ENCODE measurements at places on chromosomes 13 and 19.

GRCh38 chr13:76929320-76929719 is 19.0 kb upstream of the ACOD1 start:
- DNase-seq = no peak

GRCh38 chr13:57438072-57438471 is 193.5 kb upstream of the PCDH17 start:
- no peak for DNase-seq

GRCh38 chr13:66106246-66106645 is 1123.9 kb downstream of the PCDH9 start:
- DNase-seq = no peak

GRCh38 chr19:19062454-19063182 is 1.2 kb upstream of the SLC25A42 start:
- DNase-seq = no peak

- DNase-seq = no peak
Observed at GRCh38 chr13:65470781-65471180, 1759.4 kb downstream of the PCDH9 start.

DNA sequence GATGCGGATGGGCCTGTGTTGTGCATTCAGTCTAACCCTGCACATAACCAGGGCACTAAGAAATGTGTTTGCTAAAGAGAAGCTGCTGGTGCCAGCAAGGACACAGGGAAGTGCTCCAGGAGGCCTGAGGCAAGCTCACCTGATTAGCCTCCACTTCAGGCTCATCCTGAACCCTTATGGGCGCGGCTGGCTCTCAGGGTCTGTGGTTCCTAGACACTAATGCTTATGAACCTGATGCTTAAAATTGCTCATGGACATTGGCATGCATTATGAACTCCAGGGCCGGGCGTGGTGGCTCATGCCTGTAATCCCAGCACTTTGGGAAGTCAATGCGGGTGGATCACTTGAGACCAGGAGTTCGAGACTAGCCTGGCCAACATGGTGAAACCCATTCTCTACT is 34.3 kb downstream of the SERP2 start:
- no peak for DNase-seq

DNA sequence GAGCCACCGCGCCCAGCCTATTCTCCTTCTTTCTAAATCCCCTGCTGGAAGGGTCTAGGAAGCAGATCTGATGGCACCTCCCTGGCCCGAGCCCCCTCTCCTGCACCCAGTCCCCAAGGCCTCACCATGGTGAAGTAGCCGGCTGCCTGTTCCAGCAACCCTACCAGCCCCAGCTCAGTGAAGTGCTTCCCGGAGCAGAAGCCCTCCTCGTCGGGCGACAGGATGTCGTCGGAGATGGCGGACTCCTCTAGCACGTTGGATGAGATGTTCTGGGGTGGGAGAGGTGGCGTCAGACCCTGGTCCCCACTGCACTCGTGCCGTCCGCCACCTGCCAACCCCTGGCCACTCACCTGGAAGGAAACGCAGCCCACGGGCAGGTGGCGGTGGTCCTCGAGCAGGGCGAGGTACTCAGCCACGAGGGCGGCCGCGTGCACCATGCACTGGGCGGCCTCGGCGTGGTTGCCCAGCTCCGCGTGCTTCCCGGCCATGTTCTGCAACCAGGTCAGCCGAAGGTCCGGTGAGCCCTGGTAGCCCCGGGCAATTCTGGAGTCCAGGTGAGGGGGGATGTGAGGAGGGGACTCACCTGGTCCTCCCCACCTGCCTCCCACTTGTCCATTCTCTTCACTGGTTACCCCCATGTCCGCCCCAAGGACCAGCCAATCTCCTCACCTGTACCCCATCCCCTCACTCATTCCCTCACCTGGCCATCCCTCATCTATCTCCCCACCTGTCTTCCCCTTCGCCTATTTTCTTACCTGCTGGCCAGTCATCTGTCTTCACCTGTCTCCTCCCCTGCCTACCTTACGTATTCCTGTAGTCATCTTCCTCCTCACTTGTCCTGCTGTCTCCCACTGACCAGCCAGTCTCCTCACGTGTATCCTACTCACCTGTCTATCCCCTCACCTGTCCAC is 11.5 kb upstream of the KANK2 start:
- DNase-seq = no peak

- no peak for DNase-seq
Observed at GRCh38 chr13:36601186-36601585, 72.6 kb upstream of the SERTM1 start.

DNA sequence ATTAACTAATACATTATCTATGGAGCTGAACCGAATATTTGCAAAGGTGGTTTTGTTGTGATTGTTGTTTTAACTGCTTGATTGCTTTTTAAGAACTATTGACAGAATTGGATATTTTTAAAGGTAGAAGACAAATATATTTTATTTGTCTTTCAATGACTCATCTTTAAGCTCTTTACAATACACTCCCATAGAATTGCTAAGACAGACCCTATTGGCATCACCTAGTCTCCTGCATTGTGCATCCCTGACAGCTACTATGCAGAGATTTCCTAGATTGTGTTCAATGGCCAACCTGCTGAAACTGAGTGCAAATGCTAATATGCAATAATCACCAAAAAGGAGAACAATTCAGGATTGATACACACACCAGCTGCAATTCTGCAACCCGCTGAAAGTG is 19.7 kb upstream of the SCEL start:
- DNase-seq = no peak

GRCh38 chr13:32911506-32911905 is 104.7 kb upstream of the KL start:
- peak; percentile 9 for DNase-seq

- DNase-seq = peak; percentile 40
Observed at GRCh38 chr13:99384468-99384867, 77.3 kb upstream of the GPR183 start.

- DNase-seq = no peak
Observed at GRCh38 chr13:20305587-20305986, 73.5 kb upstream of the GJB6 start.

DNA sequence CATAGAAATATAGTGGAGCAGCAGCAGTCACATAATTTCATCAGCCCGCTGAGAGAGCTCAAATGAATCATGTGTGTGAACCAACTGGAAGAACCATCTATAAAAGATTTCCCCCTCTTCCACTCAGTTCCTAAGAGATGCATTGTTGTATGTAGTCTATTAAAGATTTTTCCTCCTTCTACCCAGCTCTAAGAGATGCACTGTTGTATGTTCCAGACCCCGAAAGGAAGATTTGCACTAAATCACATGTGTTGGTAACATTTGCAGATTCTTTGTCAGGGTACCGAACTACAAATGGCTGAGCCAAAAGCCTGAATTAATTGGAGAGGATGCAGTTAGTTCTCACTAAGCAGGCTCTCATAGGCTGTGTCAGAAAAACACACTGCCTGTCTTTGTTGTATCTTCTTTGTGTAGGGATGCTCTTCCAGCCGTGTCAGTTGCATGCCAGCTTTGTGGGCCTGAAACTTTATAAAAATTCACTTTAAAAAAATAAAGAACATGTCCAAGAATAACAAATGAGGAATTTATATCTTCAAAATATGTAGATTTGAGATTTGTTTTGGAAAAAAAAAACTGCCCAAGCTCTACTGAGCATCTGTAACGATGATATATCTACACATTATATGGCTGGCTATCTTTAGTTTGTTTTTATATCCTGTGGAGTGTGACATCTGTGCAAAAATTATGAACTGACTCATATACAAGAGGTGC is 223.1 kb downstream of the MZT1 start:
- no peak for DNase-seq

GRCh38 chr13:61778531-61778930 is 362.9 kb upstream of the PCDH20 start:
- DNase-seq = no peak

DNA sequence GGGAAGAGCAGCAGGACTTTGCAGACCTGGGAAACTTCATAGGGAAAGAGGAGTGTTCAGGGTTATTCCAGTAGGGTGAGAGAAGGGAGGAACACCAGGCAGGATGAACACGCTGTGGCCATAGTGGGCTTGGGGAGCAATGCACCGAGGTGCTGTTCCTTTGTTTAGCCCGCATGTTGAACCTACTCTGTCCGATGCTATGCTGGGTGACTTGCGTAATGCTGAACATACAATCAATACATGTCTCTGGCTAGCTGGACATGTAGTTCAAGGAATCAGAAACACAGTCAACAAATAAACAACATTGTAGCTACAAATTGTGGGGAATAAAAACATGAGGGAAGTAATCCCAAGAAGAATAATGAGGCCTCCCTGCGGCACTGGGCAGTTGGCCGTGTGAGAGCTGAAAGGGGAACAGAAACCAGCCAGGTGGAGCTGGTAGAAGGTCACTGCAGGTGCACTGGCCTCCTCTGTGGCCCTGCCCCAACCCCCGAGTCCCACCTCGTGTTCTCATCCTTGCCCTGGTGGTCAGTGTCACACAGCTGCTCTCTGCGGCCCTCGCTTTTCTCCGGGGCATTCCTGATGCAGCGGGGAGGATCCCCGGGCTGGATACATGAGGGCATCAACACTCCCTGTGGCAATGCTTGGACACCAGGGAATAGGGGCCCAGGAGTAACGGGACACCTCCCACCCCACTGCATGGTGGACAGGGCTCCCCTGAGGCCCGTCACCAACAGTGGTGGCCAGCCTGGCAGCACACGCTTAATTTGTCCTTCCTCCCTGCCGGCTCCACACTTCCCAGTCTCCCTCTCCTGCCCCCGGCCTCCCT is 36.9 kb upstream of the TUBGCP3 start:
- no peak for DNase-seq

DNA sequence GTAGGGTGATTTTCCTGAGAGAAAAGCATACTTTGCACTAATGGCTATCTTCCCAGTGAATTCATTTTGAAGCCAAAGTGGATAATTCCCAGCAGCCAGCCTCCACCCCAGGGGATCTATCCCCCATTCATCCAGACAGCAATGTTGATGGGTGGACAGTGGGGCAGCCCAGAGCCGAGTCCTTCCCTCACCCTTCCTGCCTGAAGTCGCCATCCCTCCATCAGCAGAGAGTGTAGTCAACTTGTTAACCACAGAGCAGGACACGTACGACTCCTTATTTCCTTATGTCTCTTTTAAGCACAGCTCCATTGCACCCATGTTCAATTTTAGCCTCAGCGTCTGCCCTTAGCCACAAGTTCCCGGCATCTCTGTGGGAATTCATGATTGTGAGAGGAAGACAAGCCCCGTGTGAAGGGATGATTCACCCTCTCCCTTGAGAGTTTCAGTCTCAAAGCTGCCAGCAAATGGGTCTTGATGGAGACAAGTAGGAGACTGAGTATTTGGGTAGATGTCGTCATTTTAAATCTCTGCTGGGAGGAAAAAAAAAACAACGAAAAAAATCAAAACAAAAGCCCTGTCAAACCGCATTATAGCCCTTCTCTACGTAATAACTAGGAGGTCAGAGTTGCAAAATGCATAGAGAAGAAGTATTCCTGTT is 58.3 kb upstream of the MEDAG start:
- DNase-seq = no peak

GRCh38 chr13:27928805-27929753 is 9.3 kb downstream of the PDX1 start:
- no peak for DNase-seq

DNA sequence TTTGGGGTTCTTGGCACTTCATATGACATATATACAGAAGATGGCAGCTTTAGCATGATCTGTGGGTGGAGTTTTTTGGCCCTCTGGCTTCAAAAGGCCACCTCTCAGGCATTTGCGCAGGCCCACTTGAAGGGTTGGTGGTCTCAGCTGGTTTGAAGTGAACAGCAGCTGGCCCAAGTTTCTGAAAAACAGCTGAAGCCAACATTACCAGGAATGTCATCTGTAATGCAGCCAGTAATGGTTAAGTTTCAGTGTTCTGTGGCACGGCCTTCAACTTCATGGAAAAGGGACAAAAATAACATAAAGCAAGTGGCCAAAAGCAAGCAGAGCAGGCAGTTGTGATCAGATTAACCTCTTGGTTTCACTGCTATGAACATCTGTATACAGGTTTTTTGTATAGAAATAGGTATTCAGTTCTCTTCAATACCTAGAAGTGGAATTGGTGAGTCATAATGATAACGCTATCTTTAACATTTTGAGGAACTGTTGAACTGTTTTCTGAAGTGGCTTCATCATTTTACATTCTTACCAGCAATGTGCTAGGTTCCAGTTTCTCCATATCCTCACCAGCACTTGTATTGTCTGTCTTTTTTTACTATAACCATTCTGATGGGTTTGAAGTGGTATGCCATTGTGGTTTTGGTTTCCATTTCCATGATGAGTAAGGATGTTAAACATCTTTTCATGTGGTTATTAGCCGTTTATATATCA is 245.4 kb downstream of the SHISA2 start:
- DNase-seq = no peak
